ENCODE measurements at places on chromosomes 1 and 21. TPM values are rescaled to one million over a fixed set of nuclear protein-coding genes. Genes with fewer than 3 reads are reported as not detected.

Gene UBXN10
- not detected for total RNA-seq

Gene ASAP3
- 29.4 TPM for total RNA-seq

Gene PTGER3
- total RNA-seq = 2.8 TPM

Gene PPFIA4
- 32.2 TPM for total RNA-seq

Gene DMRTA2
- total RNA-seq = 0.46 TPM

Gene TFAP2E
- 0.33 TPM for total RNA-seq

Gene LRRC42
- 34.6 TPM for total RNA-seq

Gene SMIM1
- total RNA-seq = 0.78 TPM

Gene SLC6A9
- 16.2 TPM for total RNA-seq

Gene B3GALT2
- 0.92 TPM for total RNA-seq

Gene NBPF20
- 10.0 TPM for total RNA-seq

Gene PLA2G5
- 0.52 TPM for total RNA-seq

Gene CD247
- total RNA-seq = not detected

Gene LCA5L
- total RNA-seq = 2.2 TPM

Gene RBP7
- total RNA-seq = not detected

Gene SLX9
- total RNA-seq = 12.8 TPM

Gene SRM
- 37.7 TPM for total RNA-seq

Gene TATDN3
- total RNA-seq = 13.9 TPM

Gene RGS7
- 1.0 TPM for total RNA-seq

Gene TRPM2
- total RNA-seq = under 0.01 TPM

Gene PTTG1IP
- total RNA-seq = 282 TPM

Gene KCNQ4
- 0.53 TPM for total RNA-seq

Gene FCRL4
- total RNA-seq = not detected

Gene MARK1
- total RNA-seq = 1.2 TPM

Gene CYP4A22
- not detected for total RNA-seq

Gene SLC25A34
- total RNA-seq = 0.73 TPM

Gene OPTC
- total RNA-seq = not detected

Gene SPATA1
- 0.46 TPM for total RNA-seq

Gene MORN1
- total RNA-seq = 20.0 TPM

Gene KISS1
- total RNA-seq = not detected

Gene CATSPERE
- total RNA-seq = 0.73 TPM

Gene MCOLN3
- 0.73 TPM for total RNA-seq

Gene FCRL1
- not detected for total RNA-seq

Gene UTS2
- not detected for total RNA-seq

Gene CFAP141
- total RNA-seq = not detected

Gene EXTL1
- total RNA-seq = 0.20 TPM

Gene RNF19B
- total RNA-seq = 9.4 TPM

Gene KLHDC9
- 0.98 TPM for total RNA-seq

Gene CELA2B
- total RNA-seq = not detected

Gene RPF1
- 22.2 TPM for total RNA-seq

Gene LDLRAD1
- not detected for total RNA-seq
